Activated CD8-positive, alpha-beta memory T cell treated with anti-CD3 and anti-CD28 coated beads for 4 hours (primary cell): ENCODE measurements at places on chromosomes 12 and 14.

- DNase-seq = no peak
Measured at GRCh38 chr12:108846290-108846701, 11.1 kb downstream of the SSH1 start.

DNA sequence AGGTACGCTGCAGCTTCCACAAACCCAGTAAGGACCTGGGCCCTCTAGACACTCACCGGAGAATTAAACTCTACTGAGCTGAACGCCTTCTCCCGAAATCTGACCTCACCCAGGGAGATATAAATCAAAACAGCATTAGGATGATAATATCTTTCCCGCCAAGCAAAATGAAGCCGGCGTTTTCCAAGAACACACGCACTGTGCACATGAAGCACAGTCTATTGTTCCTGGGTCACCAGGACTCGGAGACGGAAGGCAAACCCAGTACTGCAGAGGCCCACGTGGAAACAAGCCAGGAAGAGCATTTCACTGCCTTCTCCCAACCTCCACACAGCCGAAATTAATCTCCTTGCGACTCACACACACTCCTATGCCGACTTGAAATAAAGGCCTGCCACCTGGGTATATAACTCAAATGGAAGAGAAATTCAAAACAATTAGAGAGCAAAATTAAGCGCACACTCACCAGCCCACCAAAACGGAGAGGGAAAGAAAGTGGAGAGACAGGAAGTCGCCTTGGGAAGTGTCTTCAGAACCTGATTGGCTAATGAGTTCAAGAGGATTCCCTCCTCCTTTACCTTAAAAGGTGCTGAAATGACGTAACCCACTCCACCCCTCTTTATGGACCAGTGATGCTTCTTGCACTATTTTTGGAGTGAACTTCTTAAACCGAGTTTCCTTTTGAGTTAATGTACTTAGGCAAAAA is at the start of gene CCNB1IP1:
TSS of gene CCNB1IP1 (minus strand) at position 492 of the 706 bp plus-strand sequence. CDS start 16,756 bp downstream, outside the sequence.
- DNase-seq = no peak

DNA sequence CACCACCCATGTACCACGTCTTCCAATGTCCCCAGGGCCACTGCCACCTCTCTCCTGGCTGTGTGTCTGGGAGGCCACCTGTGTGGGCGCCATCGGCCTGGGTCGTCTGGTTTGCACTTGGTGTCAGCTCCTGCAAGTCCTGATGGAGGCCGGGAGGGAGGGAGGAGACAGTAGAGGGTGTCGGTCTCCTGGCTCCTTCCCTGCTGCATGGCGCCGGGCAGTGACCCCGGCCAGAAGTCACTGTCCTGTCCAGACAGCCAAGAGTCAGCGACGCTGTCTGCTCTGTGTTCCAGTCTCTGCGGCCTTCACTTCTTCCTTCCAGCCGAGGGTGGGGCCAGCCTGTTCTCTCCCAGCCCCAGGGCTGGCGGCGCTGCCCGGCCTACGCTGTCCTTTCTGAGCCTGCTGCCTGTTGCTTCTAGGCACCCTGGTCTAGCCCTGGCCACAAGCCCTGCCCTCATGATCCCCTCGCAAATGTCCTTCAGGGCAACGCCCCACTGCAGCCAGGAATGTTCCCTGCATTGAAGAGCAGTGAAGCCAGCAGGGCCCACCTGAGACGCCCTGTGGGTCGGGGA is 13.0 kb upstream of the LBHD2 start:
- no peak for DNase-seq

DNA sequence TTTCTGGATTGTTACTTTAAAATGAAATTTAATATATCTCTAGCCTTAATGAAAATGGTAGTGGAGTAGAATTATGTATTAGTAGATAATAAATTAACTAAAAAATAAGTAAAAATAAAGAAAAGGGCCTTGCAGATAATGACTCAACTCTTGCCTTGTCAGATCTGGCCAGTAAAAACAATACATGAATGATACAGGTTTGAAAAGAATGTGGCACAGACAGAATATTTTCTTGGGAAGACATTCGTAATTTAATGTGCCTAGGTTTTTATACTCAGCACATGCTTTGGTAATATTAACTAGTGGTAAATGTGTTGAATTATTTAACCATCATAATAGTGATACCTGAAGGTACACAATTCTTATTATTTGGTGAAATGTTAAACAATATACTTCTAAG is 28.3 kb downstream of the ATF7IP start:
- DNase-seq = no peak

DNA sequence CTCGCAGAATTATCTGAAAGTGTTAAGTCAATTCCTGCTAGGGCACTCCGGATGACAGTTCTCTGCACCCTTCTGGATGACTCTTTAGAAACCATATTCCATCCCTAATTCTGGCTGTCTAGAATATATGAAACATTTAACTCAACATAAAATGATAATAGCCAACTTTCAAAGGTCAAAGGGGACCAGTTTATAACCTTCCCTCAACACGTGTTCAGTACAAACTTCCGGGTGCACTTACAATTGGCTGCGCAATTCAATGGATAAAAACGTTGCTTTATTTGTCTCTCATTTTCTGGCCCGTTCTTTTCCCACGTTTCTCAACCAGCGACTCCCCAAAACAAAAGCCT is 1.3 kb downstream of the SBNO1 start:
- no peak for DNase-seq

DNA sequence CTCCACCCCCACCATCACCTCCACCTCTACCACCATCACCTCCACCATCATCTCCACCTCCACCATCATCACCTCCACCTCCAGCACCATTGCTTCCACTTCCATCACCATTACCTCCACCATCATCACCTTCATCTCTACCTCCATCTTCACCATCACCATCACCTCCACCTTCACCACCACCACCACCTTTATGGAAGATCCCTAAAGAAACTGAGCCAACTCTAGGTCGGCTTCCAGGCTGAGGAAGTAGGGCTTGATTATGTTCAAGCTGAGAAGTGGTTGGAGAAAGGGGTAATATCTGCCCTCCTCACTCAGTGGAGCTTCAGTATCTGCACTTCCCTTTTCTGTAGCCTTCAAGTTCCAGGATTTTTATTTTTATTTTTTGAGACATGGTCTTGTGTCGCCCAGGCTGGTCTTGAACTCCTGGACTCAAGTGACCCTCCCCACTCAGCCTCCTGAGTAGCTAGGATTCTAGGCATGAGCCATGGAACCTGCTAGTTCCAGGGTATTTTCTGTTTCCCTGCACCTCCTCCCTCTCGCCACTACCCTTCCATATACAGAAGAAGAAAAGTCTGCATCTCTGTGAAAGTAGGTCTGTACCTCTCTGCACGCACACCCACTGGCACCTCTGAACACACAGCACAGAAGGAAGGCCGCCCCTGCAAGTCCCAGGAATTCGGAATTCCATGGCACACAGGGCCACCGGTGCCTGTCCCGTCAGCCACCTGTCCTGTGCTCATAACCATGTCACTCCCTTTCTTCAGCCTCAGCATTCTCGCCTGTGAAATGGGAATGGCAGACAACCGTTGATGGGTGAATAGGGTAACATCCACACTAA is 5.9 kb downstream of the ZBTB42 start:
- no peak for DNase-seq

- no peak for DNase-seq
Measured at GRCh38 chr14:67436006-67436866, 24.3 kb upstream of the PLEK2 start.

DNA sequence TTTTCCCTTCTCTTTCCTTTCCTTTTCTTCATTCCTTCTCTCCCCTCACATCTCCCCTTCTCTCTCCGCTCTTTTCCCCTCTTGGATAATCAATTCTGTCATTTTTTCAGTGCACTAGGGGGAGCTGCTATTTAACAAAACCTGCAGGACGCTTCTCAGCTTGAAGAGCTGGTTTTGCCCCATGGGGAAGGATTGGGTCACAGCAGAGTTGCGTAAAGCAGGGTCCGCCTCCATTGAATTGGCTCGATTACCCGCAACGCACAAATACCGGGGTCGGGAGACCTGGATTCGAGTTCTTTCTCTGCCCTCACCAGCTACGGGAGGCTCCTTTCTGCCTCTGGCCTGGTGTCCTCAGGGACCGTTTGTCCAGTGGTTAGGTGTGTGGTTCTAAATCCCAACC is 42.1 kb upstream of the CHGA start:
- DNase-seq = no peak

- peak; percentile 4 for DNase-seq
Measured at GRCh38 chr12:56836800-56837663, 73.9 kb downstream of the HSD17B6 start.

DNA sequence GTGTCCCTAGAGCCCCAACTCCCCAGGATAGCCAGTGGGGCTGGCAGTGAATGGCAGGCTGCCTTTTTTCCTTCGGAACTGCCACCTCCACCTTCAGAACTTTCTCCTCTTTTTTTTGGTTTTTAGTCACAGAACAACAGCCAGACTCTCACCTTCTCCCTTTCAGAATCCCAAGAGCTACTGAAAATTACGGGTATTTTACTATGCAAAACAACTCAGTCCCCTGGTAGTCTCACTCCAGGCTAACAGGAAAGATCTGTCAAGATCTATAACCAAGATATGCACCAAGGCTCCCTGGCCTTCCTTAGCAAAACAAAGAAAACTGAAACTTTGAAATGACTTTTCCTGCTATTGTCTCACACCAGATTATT is 12.5 kb downstream of the PLEKHG6 start:
- DNase-seq = no peak

- DNase-seq = no peak
Measured at GRCh38 chr12:12451098-12451497, 94.2 kb downstream of the BORCS5 start.

DNA sequence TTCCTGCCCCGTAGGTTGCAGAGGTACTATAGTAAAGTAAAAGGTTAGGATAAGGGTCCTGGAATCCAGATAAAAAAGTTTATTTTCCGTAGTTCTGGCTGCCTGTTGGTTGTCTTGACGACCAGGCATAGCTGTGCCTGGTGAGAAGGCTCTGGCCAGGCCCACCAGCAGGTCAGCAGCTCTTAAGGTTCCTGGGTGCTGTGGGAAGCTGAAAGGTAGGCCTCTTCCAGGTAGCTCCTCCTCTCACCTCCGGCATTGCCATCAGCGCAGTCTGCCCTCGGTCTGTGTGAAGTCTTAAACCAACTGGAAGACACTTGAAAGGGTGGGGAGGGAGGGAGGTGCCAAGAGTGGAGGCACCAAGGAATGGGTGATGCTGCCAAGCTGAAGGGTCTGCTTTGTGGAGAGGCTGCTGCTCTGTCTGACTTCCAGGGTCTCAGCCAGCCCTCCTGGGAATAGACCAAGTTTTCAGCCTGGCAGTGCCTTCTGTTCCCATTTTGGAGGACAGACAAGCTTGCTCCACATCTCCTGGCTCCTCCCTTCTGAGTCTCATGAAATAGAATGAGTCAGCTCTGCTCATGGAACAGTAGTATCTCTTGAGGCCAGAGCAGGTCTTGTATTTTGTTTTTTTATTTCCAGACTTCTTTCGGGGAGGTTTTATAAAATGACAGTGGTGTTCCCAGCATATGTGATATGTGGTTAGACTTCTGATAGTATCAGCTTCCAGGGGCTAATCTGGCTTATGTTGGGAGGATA is 5.2 kb upstream of the ACADS start:
- DNase-seq = no peak

DNA sequence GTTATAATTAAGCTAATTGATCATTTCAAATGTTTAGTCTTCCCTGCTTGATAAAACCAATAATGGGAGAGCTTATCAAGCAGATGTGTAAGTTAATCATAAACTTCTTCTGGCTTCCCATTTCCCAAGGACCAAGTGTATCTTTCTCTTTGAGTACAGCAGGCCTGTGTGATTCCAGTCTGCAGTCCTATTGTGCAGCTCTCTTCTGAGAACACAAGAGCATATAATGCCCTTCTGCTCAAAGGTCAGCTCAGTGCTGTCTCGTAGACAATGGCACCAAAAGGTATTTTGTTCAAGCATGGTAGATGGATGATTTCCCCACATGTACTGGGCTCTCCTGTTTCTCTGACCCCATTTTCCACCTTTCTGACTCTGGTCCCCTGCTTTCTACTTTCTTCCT is 101.8 kb upstream of the DYRK2 start:
- no peak for DNase-seq

GRCh38 chr14:25406818-25407217 is 356.9 kb upstream of the STXBP6 start:
- no peak for DNase-seq
